ENCODE measurements at places on chromosomes 16 and 17. TPM values are rescaled to one million over a fixed set of nuclear protein-coding genes. Genes with fewer than 3 reads are reported as not detected.

The HID1 gene
- total RNA-seq, result 17.5 TPM

The CD300LB gene
- total RNA-seq, result 0.17 TPM

The TBC1D3D gene
- not detected for total RNA-seq

The E4F1 gene
- total RNA-seq, result 26.0 TPM

The CRYM gene
- total RNA-seq, result 2.5 TPM

The C17orf50 gene
- 0.14 TPM for total RNA-seq

The ST6GALNAC1 gene
- total RNA-seq, result not detected

The PRSS36 gene
- 0.59 TPM for total RNA-seq

The FA2H gene
- total RNA-seq, result 34.0 TPM

The CUEDC1 gene
- total RNA-seq, result 66.2 TPM

The PLEKHH3 gene
- 21.2 TPM for total RNA-seq

The CD300LD gene
- not detected for total RNA-seq

The KRT27 gene
- total RNA-seq, result not detected

The VASN gene
- 6.3 TPM for total RNA-seq

The AARS1 gene
- total RNA-seq, result 92.2 TPM

The GH1 gene
- total RNA-seq, result not detected

The CD300A gene
- not detected for total RNA-seq

The TBX21 gene
- 0.19 TPM for total RNA-seq

The HLF gene
- total RNA-seq, result 0.08 TPM

The CD300H gene
- total RNA-seq, result 1.9 TPM

The FBXW10 gene
- 1.1 TPM for total RNA-seq

The C1QTNF8 gene
- total RNA-seq, result not detected

The TBC1D24 gene
- 7.6 TPM for total RNA-seq

The KIF18B gene
- total RNA-seq, result 35.4 TPM

The PHLPP2 gene
- total RNA-seq, result 10.7 TPM
